Effector memory CD8-positive, alpha-beta T cell (primary cell): ENCODE measurements at places on chromosomes 11 and 22.

DNA sequence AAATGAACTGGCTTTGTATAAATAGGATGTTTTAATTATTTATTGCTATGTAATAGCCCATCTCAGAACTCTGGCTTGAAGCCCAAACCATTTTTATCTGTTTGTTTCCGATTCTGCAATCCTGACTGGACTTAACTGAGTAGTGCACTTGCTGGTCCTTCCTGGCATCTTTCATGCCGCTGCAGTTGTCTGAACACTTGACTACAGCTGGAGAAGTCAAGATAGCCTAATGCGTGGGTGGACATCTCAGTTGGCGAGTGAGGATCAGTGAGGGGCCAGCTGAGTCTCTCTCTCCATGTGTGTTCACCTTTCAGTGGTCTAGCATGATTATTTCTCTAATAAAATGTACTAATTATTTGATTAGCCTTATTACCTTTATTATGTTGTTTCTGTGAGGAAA is 105.8 kb downstream of the PRMT3 start:
- DNase-seq = no peak

DNA sequence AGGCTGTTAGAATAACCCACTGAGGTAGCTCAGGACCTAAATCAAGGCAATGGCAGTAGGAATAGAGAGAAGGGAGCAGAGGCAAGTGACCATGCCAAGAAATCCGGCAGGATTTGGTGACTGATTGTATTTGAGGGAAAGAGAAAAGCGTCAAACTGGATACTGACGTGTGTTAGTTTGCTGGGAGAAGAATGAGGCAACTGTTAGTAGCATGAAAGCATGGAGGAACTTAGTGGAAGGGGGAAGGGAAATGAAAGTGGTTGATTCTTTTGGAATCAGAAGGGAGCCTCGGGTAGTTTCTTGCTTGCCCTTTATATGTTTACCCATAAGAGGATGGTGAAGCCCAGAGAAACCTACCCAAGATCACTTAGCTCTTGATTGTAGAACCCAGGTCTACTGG is 8.3 kb downstream of the PPFIBP2 start:
- no peak for DNase-seq

DNA sequence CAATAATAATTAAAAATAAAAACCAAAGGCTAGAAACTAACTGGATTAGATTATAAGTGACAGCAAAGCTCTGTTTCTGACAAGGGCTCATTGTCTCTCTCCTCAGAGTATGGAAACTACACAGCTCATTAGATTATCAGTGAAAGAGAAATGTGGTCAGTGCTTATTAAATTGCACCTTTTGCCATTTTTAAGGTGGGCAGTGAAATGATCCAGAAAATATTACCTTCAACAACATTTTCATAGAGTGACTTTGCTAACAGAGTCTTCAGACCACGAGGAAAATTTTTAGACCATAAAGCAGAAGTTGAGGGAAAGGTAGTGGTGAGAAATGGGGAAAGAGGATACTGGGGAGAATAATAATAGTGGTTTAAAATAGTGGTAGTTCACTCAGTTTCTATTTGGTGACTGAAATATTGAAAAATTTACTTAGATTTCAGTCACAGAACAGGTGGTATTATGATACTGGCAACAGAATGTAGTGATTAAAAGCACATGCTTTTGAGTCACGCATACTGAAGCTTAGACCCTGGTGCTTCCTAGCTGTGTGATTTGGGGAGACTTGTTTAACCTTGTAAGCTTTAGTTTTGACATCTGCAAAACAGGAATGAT is 684.0 kb upstream of the CCDC90B start:
- DNase-seq = no peak

DNA sequence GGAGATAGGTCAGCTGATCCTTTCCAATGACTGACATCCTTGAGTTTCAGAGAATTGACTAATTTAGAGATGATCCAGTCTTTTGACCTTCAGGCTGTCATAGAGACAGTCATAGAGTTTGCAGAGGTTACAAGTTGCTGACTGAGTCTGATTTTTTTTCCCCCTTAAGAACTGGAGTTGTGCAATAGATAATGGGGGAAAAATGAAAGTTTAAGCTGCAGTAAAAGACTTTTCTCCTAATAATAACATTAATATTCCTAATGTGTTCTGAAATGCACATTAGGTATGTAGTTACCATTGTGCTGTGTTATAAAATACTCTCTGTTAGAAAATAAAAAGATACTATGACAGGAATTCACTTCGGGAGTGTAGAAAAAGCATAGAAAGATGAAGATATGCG is 876.9 kb upstream of the RAG2 start:
- DNase-seq = no peak

DNA sequence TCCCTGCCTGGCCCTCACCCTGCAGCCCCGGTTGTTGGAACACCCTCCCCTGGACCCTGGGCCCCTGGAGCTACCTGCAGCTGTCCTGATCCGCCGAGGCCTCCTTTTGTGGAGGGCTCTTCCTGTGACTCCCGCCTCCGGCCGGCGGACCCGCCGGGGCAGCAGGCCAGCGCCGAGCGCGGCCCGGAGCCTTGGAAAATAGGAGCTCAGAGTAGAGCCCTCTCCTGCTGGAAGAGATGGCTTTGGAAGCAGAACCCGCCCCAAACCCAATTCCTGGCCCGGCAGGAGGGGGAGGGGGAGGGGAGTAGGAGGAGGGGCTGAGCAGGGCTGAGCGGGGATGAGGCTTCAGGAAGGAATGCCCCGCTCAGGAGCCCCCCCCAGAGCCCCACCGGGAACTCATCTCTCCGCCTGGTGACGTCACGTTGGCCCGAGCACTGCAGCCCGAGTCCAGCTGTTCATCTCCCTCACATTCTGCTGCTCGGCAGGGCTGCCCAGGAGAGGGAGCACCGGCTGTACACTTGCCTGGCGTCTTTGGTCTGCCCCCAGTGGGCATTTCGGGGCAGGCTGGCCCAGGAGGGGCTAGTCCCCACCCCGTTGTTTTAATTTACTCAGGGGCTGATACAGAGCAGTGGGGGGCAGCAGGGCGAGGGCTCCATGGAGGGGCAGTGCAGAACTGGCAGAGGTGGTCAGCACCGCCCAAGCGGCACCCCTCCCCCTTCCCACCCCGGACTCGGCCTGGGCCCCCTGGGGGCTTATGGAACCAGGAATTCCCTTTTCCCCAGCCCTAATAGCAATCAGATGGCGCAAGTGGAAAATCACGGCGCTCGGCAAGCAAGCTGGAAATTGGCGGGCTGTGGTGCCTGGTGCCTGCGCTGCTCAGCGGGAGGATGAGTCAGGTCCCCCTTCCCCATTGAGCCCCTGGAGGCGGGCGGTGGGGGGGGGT is at the start of gene MRGPRF:
Gene MRGPRF, minus strand, starts transcription at position 238 of the 943 bp plus-strand sequence. CDS start 3,345 bp downstream, outside the sequence.
- no peak for DNase-seq

GRCh38 chr11:71500601-71501021 is 26.5 kb upstream of the KRTAP5-7 start:
- DNase-seq = no peak

GRCh38 chr11:18615628-18616392 is 16.2 kb downstream of the MISFA start:
- DNase-seq = no peak

GRCh38 chr22:49570032-49570848 is 257.4 kb downstream of the BRD1 start:
- no peak for DNase-seq

GRCh38 chr11:120332822-120333716 is 3.1 kb upstream of the ARHGEF12 start:
- DNase-seq = no peak

- no peak for DNase-seq
These were observed 101.9 kb downstream of the WT1 start for GRCh38 chr11:32333320-32333991.

DNA sequence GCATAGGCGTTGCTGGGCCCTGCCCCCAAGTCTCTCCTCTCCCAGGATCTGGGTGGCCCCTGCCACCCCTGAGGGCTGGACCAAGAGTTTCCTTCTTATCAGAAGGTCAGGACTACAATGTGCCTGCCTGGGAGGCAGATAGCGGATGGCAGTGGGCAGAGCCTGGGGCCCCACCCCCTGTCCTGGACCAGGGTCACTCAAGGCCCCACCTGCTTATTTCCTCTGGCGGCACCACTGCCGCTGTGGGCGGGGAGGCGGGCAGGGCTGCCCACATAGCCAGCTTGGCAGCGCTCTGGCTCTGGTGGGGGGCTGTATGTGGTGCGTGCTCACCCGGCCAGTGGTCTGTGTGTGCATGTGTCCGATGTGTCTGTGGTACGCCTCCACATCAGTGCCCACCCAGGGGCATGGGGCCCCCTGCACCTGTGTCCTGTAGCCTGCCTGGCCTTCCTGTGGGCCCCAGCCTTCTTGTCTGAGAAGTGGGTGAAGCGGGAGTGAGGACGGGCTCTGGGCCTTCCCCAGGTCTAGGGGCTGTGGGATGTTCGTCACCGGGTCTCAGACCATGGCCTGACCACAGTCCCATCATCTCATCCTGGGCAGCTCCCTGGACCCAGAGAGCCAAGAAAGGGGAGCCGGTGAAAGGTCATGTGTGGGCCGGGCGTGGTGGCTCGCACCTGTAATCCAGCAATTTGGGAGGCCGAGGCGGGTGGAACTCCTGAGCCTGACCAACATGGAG is 3.0 kb downstream of the GAS2L1 start:
- no peak for DNase-seq

GRCh38 chr11:61980783-61981541 is 13.5 kb upstream of the FTH1 start:
- no peak for DNase-seq

- DNase-seq = no peak
These were observed 926 bp downstream of the CD6 start for GRCh38 chr11:60972182-60973030.

DNA sequence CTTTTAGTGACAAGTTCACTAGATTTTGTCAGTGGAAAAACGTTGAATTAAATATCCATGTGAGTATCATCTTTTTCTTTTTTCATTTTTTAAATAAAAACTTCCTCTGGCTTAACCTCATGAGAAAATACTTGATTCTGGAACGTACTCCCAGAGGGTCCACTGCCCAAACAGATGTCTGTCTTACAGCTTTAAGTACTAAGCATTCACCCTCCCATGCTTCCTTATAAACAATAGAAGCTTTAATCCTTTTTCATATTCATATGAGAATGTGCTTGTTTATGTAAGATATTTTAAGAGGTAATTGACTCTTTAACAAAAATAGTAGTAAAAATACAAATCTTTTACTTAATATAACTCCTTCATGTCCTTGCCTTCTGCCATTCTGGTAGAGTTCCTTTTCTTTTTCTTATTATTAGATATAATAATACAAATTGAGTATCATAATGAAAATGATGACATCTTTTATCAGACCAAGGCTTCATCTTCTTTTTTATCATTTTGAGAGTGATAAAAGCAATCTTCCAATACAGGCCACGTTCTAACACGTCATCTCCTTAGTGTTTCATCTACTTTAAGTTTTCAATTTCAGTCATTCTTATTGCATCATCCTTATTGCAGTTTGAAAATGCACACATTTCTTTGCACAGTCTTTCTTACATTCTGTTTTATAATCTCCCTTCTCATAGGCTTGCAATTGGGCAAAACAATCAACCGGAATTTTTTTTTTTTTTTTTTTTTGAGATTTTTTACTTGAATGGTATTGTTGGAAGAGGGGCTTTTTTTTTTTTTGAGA is 69.5 kb upstream of the MYO18B start:
- no peak for DNase-seq

- no peak for DNase-seq
These were observed 54.6 kb upstream of the CHRM4 start for GRCh38 chr11:46445920-46446771.
